ENCODE measurements at places on chromosomes 16 and 17.
A peak's percentile ranks its signal among the peaks of the same experiment; 100 is the strongest.

- no peak for DNase-seq
These were observed 99.5 kb upstream of the AXIN2 start for GRCh38 chr17:65660947-65661346.

DNA sequence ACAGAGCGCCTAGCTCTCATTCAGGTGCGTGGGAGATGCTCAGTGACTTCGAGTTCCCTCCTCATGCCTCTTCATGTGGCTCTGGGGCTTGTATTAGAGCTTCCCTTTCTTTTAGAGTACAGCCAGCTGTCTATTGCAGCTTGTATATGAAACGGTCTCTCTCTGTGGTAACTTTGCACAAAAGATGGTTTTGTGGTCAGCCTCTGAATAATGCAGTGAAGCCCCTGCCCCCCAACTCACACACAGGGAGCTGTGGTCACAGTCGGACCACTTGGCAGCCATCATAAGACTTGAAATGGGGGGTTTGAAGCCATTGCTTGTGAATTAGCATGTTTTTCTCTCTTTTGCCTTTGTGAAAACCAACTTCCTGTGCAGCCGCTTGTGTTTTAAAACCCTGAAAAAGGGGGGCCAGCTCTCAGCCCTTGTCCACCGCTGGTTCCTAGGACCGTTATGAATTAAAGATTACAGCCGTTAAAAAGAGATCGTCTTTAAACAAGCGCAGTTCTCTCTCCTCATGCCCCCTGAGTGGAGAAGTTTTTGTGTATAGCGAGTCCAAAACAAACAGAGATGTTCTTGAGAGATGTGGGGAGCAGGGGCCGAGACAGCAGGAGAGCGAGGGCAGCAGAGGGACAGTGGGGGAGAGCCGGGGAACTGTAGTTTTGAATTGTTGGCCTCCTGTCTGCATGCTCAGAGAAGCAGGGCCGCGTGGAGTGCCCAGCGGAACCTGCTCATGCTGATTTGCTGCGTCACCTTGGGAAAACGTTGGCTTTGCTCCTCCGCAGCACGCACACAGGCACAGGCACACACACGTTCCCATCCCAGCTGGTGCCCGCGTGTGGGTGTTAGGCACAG lies 199.0 kb downstream of the MSI2 start:
- DNase-seq: no peak

DNA sequence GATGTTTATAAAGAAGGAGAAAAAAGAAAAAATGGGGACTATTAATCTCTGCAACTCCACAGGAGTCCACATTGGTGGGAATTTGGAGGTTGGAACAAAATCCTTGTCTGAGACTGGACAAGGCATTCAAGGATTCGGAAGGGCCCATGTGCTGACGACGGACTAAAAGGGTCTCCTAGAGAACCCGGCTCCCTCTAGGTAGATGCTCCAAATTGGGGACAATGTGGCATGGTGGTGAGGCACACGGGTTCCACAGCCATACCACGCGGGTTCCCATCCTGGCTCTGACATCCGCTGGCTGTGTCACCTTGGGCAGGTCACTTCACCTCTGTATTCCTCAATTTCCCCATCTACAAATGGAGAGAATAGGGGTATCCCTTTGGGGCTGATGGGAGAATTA lies 227.4 kb downstream of the C16orf78 start:
- DNase-seq: no peak

GRCh38 chr16:49499869-49500610 lies 126.4 kb downstream of the C16orf78 start:
- no peak for DNase-seq

DNA sequence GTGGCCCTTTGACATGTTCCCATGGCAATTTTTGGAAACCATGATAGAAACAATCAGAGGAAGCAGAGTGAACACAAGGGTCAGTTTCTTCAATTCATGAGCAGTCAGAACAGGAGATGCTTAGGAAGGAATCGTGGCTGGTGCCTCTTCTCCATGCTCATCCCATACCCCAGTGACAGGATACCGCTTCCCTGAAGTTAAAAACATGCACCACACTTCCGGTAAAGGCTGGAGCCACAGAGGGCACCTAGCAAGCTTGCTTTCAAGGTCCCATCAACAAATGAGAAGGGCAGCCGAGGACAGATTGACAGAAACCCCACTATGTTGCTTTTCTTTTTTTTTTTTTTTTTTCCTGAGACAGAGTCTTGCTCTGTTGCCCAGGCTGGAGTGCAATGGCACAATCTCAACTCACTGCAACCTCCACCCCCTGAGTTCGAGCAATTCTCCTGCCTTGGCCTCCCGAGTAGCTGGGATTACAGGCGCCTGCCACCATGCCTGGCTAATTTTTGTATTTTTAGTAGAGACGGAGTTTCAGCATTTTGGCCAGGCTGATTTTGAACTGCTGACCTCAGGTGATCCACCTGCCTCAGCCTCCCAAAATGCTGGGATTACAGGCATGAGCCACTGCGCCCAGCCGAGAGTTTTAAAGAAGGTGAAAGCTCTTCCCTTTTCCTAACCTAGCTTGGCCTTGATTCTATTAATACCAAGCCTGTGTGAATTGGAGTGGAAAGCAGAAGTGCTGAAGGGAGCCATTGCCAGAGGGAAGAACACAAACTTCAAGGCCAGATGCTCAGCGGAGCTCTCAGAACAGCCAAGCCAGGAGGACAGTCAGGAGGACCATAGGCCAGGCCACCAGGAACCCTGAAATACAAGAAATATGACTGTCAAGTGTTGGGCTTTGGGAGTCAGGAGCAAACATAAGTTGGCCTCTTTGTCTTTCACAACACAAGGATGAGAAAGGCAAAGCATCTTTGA lies 16.6 kb downstream of the GP2 start:
- no peak for DNase-seq

DNA sequence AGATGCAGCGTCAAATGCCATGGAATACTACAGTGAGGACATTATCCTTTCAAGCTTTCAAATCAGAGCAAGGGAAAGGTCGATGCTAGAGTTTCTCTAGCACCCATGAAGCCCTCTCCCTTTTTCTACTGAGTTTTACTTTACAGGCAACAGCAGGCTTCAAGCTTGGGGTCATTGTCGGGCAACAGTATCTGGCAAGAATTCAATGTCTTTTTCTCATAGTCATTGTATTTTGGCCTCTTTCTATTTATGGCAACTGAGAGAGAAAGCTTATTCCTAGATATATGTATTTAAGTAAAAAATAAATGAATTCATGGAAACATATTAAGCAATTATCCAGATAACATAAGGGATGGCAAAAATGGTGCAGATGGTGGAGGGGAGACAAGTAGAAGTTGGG lies 364 bp upstream of the CETP start:
- DNase-seq: no peak

GRCh38 chr16:35598696-35599332 lies 2139.4 kb downstream of the TP53TG3F start:
- DNase-seq: no peak

GRCh38 chr16:276426-277077 lies 808 bp upstream of the RGS11 start:
- no peak for DNase-seq

GRCh38 chr16:64445245-64445644 lies 676.6 kb downstream of the CDH11 start:
- DNase-seq: no peak

DNA sequence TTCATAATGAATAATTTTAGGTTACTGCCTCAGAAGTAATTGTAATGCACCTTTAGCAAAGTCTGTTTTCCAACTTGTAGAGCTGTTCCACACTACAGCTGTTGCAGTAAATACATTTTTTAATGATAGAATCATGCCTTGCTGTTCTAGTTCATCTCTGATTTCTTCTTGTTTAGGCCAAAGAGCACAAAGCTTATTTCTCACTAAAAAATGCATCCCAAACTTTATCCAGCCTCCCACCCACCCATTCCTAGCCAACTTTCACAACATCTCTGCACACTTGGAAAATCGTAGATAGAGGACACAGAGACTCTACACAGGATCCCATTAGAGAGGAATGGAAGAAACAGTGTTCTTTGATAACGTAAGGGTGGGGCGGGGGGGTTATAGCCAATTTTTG lies 252.2 kb upstream of the DYNLRB2 start:
- no peak for DNase-seq

DNA sequence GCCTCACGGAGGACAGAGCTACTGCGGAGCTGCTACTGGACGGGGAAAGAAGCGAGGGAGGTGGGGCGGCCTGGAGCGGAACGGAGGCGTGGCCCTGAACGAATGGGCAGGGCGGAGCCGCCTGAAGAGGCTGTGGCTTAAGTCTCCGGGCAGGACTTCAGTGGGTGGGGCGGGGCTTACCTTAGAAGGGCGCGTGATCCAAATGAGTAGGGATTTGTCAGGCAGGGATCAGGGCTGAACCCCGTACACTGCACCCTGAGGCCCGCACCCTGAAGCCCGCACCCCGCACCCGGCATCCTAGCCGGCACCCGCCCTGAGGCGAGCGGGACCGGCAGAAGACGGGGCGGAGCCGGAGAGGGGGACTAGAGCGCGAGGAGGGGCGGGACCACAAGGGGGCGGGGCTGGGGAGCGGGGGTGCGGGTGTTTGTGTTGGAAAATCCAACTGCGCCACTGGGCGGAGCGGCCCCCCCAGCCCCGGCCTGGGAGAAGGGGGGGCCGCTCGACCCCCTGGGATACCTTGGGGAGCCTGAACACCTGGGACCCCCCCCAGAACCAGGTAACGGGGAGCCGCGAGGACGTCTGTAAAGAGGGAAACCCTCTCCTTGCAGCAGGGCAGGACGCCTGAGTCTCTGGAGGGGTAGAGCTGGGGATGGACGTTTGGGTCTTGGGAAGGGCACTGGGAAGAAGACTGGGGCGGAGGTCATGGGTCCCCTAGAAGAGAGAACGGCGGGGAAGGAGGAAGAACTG lies at the start of gene KDM6B:
Gene KDM6B, plus strand, starts transcription at position 423 of the 747 bp plus-strand sequence. CDS start 11,338 bp downstream, outside the sequence.
- DNase-seq: peak; percentile 74

DNA sequence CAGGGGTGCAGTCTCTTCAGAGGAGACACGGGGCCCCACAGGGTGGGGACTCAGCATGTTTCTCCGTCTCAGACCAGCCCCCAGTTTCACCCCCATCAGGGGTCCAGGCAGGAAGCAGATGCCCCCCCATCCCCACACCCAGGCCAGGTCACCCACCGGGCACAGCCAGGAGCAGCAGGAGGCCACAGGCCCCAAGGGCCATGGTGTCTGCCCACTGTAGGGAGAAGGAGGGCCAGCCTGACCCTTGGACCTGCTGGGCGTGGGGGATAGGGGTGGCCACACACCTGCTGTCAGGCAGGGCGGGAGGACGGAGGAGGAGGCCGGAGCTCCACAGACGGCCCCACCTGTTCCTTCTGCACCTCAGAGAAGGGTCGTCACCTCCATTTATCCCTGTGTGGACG lies at the start of gene TPSG1:
Gene TPSG1, minus strand, starts transcription at position 218 of the 401 bp plus-strand sequence. Its CDS starts 16 bp downstream, at position 202.
- no peak for DNase-seq

GRCh38 chr16:56601325-56601724 lies 7.1 kb upstream of the MT2A start:
- DNase-seq: no peak

DNA sequence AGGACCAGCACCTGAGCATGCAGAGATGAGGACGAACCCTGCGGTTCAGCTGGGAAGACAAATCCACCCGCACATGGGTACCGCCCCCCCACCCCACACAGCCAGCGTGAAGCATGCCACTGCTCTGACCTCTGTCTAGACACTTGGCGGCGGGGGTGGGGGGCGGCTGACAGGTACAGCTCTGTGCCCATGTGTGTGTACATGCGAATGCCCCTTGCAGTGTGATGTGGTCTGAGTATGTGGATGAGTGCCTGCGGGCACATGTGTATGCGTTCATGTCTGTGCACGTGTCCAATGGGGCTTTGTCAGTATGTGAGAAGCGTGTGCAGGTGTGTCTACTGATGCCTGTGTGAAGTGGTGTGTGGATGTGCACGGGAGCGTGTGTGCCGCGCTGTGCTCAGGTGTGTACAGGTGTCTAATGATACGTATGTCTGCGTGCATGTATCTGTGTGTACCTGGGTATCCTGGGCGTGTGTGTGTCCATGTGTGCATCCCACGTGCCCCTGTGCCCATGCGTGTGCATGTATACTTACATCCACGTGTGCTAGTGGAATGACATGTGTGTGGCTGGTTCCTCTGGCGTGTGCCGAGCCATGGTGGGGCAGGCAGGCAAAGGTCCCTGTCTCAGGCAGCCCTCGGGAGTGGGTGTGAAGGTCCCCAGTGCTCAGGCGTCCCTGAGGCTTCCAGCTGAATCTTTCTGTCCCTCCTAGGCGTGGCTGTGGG lies 636 bp upstream of the RAP1GAP2 start:
- DNase-seq: no peak

GRCh38 chr17:8151641-8152111 lies 528 bp downstream of the PER1 start:
- DNase-seq: no peak

GRCh38 chr17:43350888-43351361 lies 47.9 kb upstream of the ARL4D start:
- DNase-seq: no peak

DNA sequence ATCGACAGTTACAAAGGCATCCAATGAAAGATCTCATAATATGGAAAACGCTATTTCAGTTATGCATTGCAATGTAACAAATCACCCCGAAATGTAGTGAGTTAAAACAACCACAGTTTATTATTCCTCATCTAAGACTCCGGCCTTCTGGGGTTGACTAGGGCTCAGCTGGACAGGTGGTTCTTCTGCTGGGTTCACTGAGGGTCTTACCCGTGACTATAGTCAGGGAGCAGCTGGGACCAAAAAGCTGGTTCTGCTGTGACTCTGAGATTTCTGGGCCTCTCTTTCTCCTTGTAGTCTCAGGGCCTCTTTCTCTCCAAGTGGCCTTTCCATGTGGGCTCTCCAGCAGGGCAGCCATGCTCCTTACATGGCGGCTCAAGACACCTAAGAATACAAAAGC lies 196.0 kb downstream of the IRX3 start:
- no peak for DNase-seq

DNA sequence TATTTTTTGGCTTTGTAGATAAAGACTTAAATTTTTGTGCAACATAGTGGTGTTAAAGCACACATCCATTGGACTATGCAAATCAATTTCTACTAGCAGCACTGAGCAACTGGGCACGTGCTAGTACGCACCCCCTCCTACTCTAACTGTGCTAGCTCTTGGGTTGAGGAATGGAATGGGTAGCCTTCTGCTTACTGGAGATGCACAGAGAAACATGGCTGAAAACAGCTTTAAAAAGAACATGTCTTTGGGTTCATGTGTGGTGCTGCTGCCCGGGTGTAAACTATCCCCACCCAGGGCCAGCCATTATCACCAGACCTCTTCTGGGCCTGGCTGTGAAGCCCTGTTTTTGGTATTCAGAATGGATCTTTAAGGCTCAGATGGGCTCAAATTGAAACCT lies 7.3 kb downstream of the ESRP2 start:
- no peak for DNase-seq
